A172 (cell line): ENCODE measurements at places on chromosomes 4 and X. TPM values are rescaled to one million over a fixed set of nuclear protein-coding genes. Genes with fewer than 3 reads are reported as not detected.

Gene SOD3
- total RNA-seq, result 1.9 and 2.7 TPM in 2 replicates

Gene GABRG1
- total RNA-seq, result not detected in 2 replicates

Gene MAGEB6B
- not detected in 2 replicates for total RNA-seq

Gene BMP3
- total RNA-seq, result not detected in 2 replicates

Gene REELD1
- total RNA-seq, result not detected in 2 replicates

Gene SPON2
- total RNA-seq, result 7.6 and 16.2 TPM in 2 replicates

Gene OR13H1
- not detected in 2 replicates for total RNA-seq

Gene TBL1X
- 3.1 and 4.5 TPM in 2 replicates for total RNA-seq

Gene TKTL2
- 0.21 TPM in 1 of 2 replicates, not detected in the other for total RNA-seq

Gene SYP
- total RNA-seq, result 0.05 and 0.48 TPM in 2 replicates

Gene RBMX
- 388 and 528 TPM in 2 replicates for total RNA-seq

Gene KLHL4
- total RNA-seq, result 1.8 and 3.3 TPM in 2 replicates

Gene GAGE13
- 6.7 TPM in 1 of 2 replicates, not detected in the other for total RNA-seq

Gene MYOZ2
- 0.10 TPM in 1 of 2 replicates, not detected in the other for total RNA-seq

Gene DCLK2
- total RNA-seq, result 59.4 and 81.8 TPM in 2 replicates

Gene TLR2
- not detected in 2 replicates for total RNA-seq

Gene CCNB3
- total RNA-seq, result 0.19 TPM in 1 of 2 replicates, not detected in the other

Gene FAM114A1
- 85.3 and 89.1 TPM in 2 replicates for total RNA-seq

Gene CLDN34
- total RNA-seq, result not detected in 2 replicates

Gene IL1RAPL2
- not detected in 2 replicates for total RNA-seq

Gene ITM2A
- total RNA-seq, result not detected in 2 replicates

Gene SOX3
- total RNA-seq, result not detected in 2 replicates

Gene GPR119
- total RNA-seq, result not detected in 2 replicates

Gene ARHGAP6
- total RNA-seq, result 0.28 and 0.38 TPM in 2 replicates

Gene MAP7D2
- total RNA-seq, result 0.03 TPM in 1 of 2 replicates, not detected in the other

Gene ZXDA
- 4.0 and 5.7 TPM in 2 replicates for total RNA-seq

Gene CPLX1
- 0.19 and 0.64 TPM in 2 replicates for total RNA-seq

Gene NAA11
- total RNA-seq, result not detected in 2 replicates

Gene ATP1B4
- not detected in 2 replicates for total RNA-seq
